ENCODE measurements at places on chromosomes 2 and 18.

DNA sequence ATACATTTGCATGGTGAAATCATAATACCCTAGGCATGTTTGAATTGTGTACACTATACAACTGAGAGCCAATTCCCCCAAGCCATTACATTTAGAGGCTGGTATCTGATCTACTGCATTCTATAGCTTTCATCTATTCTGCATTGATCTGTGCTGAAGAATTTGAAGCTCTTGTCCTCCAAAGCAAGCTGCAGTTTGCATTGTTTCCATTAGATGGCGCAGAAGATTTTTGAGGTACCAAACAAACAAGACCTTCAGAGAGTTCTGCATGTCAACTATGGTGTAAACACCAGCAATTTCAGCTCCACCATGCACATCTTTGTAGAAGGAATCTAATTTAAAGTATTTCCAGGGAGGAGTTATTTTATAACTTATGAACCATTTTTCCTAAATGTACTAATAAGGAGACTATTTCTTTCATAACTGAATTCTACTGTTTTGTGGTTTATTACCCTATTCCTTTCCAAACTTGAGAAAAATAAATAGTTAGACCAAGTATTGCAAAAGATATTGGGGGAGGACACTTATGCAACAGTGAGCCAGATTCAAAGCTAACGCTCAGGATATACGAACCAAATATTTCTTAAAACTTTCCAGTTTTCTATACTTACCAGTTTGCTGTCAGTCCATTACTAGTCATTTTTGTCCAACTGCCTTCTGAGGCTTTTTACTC, 761.8 kb upstream of the ACVR2A start:
- DNase-seq, result peak; percentile 52

DNA sequence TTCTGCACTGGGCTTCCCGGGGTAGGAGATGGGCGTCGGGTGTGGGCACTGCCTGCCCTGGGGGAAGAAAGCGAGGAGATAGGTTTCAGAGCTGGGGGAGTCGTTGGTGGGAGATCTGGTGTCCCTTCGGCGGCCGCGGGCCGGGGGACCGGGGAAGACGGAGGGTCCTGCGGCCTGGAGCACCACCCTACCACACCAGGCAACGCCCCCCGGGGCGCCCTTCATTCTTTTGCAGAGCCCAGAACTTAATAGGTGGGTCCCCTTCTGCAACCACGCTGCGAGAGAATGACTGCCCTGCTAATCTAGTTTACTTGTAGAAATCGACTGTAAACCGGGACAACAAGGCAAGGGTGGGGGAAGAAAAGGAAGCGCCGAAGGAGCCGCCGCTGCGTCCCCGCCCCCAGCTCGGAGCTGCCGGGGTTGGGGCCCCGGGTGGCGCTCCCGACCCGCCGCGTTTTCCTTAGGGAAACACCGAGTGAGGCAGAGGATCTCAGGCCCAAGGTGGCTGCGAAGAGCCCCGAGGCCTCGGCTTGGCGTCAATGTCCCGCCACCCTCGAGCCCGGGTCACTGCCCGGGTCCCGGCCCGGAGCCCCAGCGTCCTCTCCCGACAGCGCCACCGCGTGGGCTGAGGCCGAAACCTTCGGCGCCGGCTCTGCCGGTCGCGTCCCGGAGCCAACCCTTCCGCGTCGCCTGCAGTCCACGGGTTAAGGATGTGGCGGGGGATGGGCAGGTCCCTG, 5.4 kb upstream of the SATB2 start:
- no peak for DNase-seq

GRCh38 chr18:41875094-41875780, 79.8 kb upstream of the PIK3C3 start:
- no peak for DNase-seq

DNA sequence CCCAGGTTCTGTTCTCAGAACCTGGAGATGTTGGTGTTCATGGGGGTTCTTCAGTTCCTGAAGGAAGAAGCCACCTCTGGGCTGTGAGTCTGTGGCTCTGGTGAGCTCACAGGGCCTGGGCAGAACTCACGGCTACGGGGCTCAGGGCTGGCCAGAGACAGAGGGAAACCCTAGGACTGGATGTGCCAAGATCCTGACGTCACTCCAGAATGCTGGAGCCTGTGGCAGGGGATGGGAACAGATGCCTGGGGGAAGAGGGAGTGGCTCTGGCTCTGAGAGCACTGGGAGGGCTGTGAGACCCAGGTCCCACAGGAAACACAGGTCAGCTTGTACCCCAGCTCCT, at the start of gene OTOF:
OTOF (minus strand) TSS at position 214 of the 343 bp plus-strand sequence.
- no peak for DNase-seq

DNA sequence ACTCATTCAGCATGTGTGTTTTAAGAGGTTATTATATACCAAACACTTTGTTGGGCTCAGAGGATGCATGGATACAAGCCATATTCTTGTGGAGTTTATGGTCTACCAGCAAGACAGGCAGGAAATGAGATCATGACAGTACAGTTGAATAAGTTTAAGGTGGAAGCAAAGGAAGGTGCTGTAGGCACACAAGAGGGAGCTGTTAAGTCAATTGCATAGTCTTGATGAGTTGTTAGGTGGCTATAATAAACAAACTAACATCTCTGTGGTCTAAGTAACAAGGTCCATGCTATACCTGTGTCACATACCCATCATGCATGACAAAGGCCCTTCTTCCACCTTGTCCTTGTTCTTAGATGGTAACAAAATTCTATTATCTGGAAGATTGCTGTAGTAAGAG, 538.3 kb downstream of the CNTNAP5 start:
- no peak for DNase-seq

- DNase-seq, result no peak
These were observed 26.5 kb upstream of the L3MBTL4 start for GRCh38 chr18:6441200-6441599.

GRCh38 chr2:102618452-102619413, 620 bp upstream of the SLC9A2 start:
- DNase-seq, result no peak

GRCh38 chr18:70280007-70280925, 8.6 kb upstream of the SOCS6 start:
- DNase-seq, result no peak

- DNase-seq, result peak; percentile 49
These were observed 37.9 kb downstream of the MOGAT1 start for GRCh38 chr2:222709191-222709891.

- no peak for DNase-seq
These were observed 117.0 kb downstream of the CHN1 start for GRCh38 chr2:174888146-174888545.

DNA sequence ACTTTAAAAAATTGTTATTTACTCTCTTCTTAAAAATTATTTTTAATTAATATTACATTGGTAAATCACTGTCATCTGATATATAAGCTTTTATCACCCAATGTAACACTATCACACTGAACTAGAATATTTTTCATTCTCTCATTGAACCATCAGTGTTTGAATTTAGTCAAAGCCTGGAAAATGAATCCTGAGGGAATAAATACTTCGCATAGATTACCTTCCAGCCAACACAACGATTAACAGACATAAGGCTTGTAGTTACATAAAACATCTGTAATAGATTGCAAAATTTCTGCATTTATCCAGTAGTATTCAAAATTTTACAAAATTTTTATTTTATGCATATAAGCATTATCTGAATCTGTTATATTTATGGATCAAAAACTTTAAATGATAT, 314.9 kb downstream of the ERBB4 start:
- no peak for DNase-seq

- DNase-seq, result no peak
These were observed 228.3 kb downstream of the NAPG start for GRCh38 chr18:10754128-10754527.

GRCh38 chr2:173101687-173102086, 26.0 kb downstream of the MAP3K20 start:
- no peak for DNase-seq

DNA sequence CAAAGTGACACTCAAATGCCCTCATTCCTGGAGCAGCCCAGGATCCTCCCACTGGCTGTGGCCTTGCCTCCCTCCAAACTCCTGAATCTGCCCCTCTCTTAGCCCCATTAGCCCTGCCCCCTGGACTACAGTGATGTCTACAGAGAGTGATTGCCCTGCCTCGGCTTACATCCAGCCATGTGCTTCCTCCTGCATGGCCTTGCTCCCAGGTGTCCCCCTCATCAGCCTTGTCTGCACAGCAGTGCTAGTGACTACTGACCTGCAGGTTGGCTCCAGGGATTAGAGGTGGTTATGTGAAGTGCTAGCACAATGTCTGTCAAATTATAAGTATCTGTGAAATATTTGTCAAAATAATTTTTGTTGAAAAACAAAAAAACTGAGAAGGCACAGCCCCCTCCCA, 259.1 kb upstream of the MYT1L start:
- DNase-seq, result no peak

DNA sequence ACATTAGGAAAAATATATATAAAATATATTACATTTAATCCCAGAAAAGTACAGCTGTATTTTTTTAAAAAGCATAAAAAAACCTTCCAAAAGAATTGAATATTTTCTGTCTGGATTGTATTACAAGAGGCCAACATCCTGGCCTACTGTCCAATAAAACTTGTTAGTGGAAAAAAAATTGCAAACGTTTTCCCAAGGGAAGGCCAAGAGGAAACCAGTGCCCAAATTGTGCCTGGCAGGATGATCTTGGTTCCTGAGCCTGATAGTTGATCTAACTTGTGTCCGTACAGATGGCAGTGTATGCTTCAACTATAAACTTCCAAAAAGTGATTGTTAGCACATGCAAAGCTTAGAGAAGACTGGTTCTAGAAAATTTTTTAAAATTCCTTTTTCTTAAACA, 90.6 kb upstream of the LPIN2 start:
- DNase-seq, result no peak

GRCh38 chr2:45132551-45132950, 123.3 kb upstream of the SIX2 start:
- DNase-seq, result no peak

- no peak for DNase-seq
These were observed 33.0 kb upstream of the GREB1 start for GRCh38 chr2:11500702-11501303.

GRCh38 chr18:42773870-42774269, 341.6 kb downstream of the RIT2 start:
- DNase-seq, result no peak

- no peak for DNase-seq
These were observed 48.9 kb downstream of the SMIM21 start for GRCh38 chr18:75378376-75379315.

DNA sequence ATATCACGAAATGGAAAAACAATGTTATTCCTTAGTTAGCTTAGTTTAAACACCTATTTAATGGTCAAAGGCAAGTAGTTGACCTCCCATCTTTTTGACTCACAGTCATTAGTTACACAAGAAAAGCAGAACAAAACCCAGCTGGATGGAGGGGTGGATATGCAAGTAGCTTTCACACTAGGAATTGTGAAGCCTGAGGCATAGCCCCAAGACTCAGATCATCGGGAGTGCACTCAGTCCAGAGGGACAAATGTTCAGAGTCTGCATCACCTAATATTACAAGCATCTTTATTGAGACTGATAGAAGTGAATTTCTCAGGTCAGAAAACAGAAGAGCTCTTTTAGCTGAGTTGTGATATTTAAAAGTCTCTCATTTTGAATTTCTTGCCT, 15.5 kb upstream of the CPS1 start:
- DNase-seq, result no peak

DNA sequence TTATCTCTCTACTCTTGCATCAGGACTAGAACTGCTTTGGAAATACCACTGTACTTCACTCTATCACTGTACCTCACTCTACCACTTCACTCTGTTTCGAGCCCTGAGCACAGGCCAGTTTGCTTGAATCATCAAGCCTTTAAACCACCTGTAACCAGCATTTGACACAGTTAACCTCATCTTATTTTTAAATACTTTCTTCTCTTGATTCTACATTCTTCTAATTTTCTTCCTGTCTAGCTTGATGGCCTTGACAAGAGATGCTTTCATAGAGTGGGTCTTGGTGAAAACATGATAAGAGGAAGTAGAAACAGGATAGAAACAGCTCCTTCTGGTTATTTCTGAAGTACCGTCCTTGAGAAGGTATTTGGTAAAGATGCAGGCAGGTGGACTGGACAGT, 78.1 kb downstream of the SPIRE1 start:
- no peak for DNase-seq

DNA sequence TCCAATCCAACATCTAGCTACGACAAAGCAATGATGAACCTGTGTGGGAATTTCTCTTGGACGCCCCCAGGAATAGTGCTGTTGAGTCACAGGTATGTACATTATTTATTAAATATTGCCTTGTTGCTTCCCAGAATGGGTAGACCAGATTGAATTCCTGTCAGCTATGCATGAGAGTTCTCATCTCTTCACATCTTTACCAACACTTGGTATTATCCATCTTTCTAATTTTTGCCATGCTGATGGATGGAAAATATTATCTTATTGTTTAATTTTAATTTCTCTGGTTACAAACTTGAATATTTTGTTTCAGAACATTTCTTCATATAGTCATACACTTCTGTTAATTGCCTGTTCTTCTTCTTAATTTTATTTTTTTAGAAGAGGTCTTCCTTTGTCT, 9.6 kb upstream of the RAB10 start:
- no peak for DNase-seq

GRCh38 chr2:16665748-16666448, at the start of gene CYRIA:
Gene CYRIA, minus strand, starts transcription at chr2:16665834. Its CDS starts 77,715 bp downstream, at chr2:16588119.
- DNase-seq, result peak; percentile 36

GRCh38 chr2:129765326-129765677, 214.2 kb upstream of the RAB6C start:
- no peak for DNase-seq

- DNase-seq, result no peak
These were observed 13.7 kb downstream of the PDCD1 start for GRCh38 chr2:241844831-241845578.

Data from NCI-H774 (cell line).